Amniotic stem cell (primary cell): ENCODE measurements at places on chromosomes 6 and 20.
A peak's percentile ranks its signal among the peaks of the same experiment; 100 is the strongest.

GRCh38 chr6:154243793-154244750 is 112.5 kb downstream of the IPCEF1 start:
- DNase-seq = no peak

- DNase-seq = no peak
Measured at GRCh38 chr6:160810238-160810637, 108.2 kb downstream of the PLG start.

- no peak for DNase-seq
Measured at GRCh38 chr20:25206548-25206947, 11.0 kb downstream of the ENTPD6 start.

DNA sequence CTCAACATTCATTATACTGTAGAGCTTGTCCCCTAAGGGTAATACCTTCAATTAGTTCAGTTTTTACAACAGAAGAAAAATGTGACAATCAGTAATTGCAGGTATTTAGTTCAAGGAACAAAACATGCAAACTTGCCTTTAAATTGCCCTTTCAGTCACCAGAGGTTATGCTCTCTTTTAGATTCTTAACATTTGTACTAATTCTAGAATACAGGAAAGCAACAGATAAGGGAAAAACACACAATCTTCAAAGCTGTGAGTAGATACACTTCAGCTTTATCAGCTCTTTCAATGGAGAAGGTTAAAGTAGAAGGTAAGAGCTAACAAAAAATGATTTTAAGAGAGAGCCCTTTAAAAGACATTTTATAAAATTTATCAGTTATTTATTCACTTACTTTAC is 173.1 kb downstream of the HS3ST5 start:
- DNase-seq = no peak

DNA sequence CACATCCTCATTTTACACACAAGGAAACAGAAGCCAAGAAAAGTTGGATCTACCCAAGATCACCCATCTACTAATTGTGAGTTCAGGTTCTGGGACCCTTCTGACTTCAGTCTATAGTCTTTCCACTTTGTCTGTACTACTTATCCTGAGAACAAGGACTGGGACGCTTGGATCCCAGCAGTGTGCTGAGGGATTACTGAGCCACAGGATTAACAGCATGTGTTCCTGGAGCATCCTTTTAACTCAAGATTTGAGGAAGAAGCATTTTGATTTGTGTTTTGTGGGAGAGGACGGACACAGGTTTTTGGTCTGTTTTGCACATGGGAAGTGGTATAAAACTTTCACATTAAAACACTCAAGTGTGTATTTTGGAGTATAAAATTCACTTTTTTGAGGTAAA is 4.4 kb downstream of the ENPP4 start:
- DNase-seq = no peak

- peak; percentile 76 for DNase-seq
Measured at GRCh38 chr6:37102299-37103168, 67.4 kb upstream of the PIM1 start.

DNA sequence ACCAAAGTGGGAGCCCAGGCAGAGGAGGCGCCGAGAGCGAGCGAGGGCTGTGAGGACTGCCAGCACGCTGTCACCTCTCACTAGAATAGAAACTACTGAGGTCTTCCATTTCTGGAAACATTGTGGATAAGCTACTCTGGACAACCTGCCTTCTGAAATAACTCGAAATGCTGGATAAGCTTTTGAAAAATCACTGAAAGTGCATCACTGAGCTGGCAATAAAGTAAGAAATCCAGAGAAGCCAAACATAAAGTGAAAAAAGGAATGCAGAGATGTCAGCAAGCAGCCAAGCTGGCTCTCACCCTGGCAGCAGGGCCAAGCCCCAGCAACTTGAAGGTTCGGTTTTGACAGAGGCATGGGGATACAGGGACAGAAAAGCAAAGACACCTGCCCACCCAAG is 59.2 kb upstream of the MYLIP start:
- no peak for DNase-seq

- no peak for DNase-seq
Measured at GRCh38 chr20:49986049-49986448, 3.3 kb downstream of the SNAI1 start.

DNA sequence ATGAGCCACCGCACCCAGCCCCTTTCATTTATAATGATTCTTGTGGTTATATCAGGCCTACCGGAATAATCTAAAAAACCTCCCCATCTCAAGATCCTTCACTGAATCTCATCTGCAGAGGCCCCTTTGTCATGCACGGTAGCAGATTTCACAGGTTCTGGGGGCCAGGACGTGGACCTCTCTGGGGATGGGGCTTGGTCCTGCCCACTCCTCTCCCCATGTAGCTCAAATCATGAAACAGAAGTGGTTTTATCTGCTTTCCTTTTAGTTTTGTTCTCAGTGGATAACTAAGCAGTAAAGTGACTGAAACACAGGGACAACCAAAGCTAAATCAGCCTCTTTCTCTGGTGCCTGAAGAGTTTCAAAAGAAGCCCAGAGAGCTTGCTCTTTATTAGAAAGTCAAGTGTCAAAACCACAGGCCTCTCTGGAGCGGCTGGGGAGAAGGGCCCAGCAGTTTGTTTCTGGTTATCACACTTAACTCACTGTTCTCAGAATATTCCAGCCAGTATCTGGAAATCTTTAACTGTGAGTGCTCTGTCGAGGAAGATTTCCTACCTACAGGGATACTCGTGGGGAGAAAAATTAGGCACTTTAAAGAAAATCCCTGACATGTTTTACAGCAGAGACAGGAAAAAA is 60.6 kb upstream of the FAM184A start:
- no peak for DNase-seq

DNA sequence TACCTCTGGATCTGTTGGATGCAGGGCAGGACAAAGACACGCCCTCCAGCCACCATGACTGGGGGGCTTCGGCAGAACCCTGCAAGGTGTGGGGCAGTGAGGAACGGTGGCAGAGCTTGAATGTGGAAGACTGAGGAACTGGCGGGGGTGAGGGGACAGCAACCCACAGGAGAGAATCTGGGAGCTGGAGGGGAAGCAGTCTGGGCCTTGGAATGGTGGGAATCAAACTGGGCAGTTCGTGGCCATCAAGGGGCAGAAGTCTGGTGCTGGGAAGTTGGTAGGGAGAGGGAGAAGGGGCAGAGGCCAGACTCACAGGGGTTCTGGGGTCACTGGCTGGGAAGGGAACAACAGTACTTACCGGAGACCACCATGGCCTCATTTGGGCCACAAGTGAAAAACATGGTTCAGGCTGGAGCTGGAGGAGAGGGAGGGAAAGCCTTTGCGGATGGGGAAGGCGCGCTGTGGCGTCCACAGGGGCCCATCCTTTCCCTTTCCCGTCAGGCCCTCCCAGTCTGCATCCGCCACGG is 635 bp downstream of the FLOT1 start:
- DNase-seq = no peak

- DNase-seq = no peak
Measured at GRCh38 chr6:169083508-169083874, 170.2 kb downstream of the THBS2 start.

DNA sequence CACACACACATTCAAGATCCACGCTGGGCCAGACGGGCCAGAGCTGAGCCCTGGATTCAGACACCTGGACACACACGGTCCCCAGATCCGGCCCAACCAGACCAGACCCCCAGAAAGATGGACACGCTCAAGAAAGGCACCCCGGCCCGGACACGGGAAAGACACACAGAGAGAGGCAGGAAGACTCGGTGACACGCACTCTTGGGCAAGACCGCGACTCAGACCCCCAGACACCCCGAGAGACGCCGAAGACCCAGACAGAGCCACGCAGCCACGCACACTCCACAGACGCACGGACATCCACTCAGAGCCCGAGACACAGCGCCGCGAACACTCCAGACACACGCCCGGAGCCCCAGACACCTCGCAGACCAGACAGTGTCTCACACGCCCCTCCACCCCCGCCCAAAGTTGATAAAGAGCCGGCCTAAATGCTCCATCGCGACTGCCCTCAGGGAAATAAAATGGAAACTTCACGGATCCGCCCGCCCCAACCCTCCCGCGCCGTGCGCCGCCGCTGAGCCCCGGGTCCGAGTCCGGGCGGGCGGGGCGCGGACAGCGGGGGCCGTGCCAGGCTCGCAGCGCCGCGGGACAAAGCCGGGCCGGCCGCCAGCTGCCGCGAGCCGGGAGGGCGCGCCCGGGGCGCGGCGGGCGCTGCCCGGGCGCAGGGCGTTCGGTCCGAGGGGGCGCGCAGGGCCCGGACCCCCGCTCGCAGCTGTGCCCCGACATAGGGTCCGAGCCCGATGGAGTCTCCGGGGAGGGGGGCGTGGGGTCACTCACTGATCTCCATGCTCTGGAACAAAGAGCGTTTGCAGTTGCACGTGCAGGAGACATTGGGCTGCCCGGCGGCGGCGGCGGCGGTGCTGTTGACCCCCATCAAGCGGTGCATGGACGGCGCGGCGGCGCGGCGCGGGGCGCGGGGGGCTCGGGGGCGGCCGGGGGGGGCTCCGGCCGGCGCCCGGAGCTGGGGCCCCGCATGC is 831 bp downstream of the PMEPA1 start:
- DNase-seq = no peak

- no peak for DNase-seq
Measured at GRCh38 chr6:129778793-129779192, 68.8 kb upstream of the ARHGAP18 start.

DNA sequence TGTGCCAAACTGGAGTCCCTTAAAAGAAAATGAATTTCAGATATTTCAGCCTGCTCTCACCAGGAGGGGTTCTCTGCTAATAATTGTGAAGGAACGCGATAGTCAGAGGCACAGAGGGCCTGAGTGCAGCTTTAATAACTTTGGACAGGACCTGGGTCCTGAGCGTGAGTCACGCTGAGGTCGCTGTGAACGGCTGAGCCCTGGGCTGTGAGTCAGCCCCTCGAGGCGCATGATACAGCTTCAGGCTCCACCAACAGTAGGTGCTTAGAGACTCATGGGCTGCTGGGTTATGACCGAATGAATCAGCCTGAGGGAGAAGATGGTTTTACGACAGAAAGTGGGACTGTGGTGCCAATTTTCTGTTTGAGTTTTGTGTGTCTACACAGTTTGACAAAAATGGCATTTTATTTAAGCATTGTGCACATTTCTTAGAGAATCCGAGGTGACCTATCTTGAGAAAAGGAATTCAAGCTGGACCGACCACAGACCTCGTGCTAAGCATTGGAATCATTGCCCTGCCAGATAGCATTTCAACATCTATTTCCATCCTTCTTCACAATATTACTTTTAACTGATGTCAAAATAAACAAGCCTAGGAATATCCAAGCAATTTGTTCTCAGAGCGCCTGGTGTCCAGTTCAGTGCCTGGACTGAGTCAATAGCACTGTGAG is 183.0 kb downstream of the THBS2 start:
- DNase-seq = peak; percentile 95

- no peak for DNase-seq
Measured at GRCh38 chr6:42493914-42494539, 42.3 kb upstream of the TRERF1 start.

- DNase-seq = no peak
Measured at GRCh38 chr6:76677017-76677416, 604.6 kb upstream of the IMPG1 start.

- DNase-seq = no peak
Measured at GRCh38 chr20:44008806-44009678, 94.4 kb downstream of the TOX2 start.

DNA sequence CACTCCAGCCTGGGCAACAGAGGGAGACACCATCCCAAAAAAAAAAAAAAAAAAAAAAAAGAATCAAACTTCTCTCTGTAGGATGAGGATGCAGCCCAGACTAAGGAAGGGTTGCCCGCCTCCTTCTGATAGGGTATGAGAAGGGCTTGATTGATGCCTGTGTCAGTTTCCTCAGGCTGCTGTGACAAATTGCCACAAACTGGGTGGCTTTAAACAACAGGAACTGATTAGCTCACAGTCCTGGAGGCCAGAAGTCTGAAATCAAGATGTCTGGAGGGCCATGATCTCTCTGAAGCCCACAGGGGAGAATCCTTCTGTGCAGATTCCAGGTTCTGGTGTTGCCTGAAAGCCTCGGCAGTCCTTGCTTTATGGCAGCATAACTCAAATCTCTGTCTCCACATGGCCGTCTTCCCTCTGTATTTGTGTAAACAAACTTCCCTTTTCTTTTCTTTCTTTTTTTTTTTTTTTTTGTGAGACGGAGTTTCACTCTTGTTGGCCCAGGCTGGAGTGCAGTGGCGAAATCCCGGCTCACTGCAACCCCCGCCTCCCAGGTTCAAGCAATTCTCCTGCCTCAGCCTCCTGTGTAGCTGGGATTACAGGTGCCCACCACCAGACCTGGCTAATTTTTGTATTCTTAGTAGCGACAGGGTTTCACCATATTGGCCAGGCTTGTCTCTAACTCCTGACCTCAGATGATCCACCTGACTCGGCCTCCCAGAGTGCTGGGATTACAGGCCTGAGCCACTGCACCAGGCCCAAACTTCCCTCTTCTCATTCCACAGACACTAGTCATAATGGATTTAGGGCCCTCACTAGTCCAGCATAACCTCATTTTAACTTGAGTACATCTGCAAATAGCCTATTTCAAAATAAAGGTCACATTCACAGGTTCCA is 11.2 kb upstream of the CDK19 start:
- no peak for DNase-seq

DNA sequence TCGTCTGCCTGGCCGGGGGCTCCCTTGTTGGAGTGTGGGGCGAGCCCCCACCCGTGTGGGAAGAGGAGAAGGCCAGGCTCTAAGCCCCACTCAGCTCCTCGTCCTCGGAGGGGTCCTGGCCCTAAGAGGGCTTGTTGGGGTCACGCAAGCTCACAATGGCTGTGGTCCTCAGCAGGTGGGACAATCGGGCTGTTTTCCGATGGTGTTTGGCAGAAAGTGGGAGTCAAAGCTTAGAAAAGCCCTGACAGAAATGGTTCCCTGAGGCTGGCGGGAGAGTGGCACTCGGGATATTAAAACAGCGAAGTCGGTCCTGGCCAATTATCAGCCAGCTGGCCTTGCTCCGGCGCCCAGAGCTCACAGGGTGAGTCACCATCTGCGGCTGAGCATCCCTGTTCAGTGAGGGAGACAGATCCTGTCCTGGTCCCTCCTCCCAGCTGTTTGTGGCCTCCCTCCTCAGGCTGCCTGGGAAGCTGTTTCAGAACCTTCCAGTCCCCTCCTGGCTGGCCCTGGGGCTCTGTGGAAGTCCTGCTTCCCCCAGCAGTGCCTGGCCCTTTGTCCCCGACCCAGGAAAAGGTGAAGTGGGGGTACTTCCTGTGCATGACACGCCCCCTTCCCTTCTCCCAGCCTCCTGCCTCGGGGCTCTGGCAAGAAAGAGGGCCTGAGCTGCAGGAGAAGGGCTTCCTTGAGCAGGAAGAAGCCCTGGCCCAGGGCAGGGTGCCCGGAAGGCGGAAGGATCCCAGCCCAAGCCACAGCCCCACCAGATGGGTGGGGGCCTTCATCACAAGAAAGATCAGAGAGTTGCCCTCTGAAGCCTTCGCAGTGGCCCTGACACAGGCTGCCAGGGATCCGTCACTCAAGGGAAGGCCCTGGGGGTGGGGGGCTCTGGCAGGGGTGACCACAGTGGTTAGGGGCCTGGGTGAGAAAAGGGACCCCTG is 53.6 kb upstream of the BHLHE23 start:
- no peak for DNase-seq

DNA sequence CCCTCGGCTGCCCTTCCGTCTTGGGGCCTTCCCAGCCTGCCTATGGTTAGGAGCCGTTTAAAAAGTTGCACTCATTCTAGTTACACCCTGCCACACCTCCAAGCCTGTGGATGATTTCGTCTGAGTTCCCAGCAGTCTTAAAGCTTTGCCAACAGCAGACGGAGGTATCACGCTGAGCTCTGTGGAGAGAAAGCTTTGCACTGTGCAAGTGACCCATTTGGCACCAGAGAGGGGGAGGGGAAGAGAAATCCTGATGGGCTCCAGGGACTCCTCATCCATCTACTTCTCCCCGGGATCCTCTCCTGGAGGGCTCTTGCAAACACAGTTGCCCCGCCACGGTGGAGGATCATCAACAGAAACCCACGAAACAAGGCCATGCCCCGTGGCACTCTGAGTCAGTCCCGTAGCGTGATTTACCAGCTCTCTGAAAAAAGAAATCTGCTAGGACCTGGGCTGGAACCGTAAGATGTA is 98.8 kb upstream of the CITED2 start:
- no peak for DNase-seq
